ENCODE measurements at places on chromosomes 1 and 21.

- no peak for DNase-seq
Measured at GRCh38 chr1:153392822-153393221, 1.9 kb upstream of the S100A8 start.

GRCh38 chr1:19529664-19530063, 44.3 kb upstream of the CAPZB start:
- DNase-seq, result no peak

GRCh38 chr1:212967801-212968200, 17.5 kb downstream of the VASH2 start:
- DNase-seq, result no peak

DNA sequence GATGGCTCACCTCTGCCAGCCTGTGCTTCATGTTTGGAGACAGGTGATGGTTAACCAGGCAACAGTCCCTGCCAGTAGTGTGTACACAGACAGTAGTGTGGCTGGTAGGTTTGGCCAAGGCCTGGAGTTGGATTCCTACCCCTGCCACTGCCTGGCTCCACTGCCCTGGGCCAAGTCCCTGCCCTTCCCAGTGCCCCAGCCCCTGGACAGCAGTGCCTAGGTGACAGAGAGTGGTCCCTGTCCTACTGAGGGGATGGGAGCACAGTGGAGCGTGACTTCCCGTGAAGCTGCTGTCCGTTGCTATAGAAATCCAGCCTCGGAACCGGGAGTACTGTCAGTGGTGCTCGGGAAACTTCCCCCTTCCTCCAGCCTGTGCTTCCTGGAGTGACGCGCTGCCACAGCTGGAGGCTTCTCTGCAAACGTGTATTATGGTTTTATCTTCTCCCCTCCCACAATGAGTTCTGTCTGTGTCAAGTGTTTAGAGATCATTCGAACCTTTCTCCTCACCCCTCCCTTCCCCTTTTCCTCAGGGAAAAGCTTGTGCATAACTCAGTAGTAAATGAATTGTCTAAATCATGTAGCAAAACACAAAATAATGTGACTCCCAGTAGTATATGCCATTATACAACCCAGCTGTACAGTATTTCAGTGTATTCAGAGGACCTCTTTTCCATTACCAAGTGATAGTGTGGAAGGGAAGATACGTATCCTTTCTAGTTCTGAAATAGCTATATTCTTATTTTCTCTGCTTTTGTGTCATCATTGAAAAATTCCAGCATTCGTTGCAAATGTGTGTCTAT, 73.4 kb downstream of the GALNT2 start:
- DNase-seq, result no peak

- DNase-seq, result no peak
Measured at GRCh38 chr1:10791105-10791951, 5.1 kb downstream of the CASZ1 start.

GRCh38 chr21:34147792-34148418, 74.5 kb downstream of the MRPS6 start:
- no peak for DNase-seq

DNA sequence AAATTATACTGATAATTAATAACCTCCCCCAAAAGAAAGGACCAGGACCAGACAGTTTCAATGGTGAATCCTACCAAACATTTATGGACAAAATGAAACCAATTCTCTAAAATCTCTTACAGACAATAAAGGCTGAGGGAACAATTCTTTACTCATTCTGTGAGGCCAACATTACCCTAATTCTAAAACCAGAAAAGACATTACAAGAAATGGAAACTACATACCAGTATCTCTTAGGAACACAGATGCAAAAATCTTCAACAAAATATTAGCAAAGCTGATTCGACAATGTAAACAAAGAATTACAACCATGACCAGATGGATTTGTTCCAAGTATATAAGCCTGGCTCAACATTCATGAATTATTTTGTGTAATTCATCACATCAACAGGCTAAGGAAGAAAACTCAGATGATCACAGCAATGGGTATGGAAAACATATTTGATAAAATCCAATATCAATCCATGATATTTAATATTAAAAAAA, 8.6 kb downstream of the TMED5 start:
- no peak for DNase-seq

DNA sequence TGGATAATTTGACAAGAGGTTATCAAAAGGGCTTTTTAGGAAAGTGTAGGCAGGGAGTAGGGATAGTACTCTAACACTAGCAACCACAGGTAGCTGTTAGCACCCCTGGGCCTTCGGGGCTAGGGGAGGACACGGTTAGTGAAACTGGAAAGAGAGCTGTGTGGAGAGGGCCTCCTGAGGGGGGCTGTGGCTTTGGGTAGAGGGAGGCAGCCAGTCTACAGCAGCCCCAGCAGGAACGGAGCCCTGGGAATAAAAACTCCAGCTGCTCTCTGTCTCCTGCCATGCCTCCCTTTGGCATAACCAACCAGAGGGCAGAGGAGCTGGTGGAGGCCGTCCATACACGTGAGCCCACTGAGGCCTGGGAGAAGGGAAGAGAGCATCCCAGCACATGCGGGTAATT, 223.2 kb downstream of the FOXD2 start:
- DNase-seq, result no peak
